ENCODE measurements at places on chromosomes 1 and 21.

DNA sequence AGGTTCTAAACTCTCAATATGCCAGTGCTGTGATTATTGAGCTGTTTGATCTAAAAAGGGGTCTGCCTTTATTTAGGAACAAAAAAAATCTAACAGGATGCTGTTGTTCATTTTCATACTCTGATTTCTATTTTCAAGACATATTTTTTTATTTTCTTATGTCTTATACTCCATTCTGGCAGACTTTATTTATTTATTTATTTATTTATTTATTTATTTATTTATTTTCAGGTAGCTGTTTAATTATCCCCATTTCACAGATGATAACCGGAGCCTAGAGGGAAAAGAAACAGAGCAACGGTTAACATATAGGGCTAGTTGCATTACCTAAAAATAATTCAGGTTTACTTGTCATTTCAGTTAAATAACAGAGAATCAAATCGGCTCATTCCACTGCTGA, 174.4 kb downstream of the CENPF start:
- no peak for DNase-seq

DNA sequence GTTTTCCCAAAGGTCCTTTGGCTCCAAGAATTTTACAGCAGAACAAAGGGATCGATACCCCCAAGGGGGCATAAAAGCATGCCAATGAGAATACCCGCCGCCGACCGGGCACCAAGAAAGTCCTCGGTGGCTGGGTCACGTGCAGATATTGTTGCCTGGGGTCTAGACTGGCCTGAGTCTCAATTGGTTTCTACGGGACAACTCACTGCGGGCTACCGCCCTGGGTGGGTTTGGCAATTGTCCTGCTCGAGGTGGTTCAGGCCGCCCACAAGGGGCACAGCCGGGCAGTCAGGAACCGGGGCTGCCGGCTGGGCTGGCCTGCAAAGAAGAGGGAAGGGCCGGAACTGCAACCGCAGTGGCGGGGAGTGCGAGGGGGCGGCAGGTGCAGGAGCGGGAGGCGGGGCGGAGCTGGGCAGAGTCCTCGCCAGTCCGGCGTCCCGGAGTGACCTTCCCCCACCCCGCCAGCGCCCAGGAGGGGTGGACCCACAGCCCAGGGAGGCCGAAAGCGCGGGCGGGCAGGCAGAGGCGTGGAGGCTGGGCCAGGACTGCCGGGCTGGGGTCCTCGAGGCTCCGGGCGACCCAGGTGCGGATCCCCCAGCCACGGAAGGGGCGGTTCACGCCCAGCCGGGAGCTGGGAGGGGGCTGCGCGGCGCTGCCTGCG, 926 bp upstream of the ATP1B1 start:
- DNase-seq: no peak

- DNase-seq: no peak
Observed at GRCh38 chr21:24163539-24163938, 1443.7 kb downstream of the MRPL39 start.

GRCh38 chr1:11285883-11286734, 13.1 kb downstream of the UBIAD1 start:
- no peak for DNase-seq

DNA sequence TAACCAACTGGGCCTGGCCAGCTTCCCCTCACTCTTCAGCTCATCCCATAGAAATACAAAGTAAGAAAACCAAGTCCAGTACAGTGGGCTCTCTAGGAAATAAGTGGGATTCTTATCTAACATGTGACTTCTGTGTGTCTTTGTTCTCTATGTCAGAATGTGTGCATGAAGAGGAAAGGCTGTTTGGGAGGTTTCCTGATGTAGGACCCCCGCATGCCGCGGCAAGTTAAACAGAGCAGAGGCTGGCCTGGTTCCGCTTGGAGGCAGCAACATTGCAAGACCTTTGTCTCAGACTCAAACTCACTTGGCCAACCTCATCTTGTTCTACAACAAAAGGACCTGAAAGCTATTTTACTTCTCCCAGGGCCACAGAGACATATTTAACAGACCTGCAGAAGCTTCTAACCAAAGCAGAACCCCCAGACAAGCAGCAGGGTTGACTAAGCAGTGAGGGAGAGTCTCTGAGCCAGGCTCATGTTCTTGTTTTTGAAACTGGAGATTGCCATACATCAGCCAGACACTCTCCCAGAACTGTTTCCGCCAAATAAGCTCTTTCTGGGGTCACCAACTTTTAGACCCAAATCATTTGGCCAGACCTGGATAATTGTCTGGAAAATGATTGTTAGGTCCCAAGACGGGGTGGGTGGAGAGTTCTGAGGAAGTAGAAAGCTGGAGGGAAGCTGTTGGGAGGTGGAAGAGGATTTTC, 6.2 kb downstream of the MTARC2 start:
- no peak for DNase-seq

DNA sequence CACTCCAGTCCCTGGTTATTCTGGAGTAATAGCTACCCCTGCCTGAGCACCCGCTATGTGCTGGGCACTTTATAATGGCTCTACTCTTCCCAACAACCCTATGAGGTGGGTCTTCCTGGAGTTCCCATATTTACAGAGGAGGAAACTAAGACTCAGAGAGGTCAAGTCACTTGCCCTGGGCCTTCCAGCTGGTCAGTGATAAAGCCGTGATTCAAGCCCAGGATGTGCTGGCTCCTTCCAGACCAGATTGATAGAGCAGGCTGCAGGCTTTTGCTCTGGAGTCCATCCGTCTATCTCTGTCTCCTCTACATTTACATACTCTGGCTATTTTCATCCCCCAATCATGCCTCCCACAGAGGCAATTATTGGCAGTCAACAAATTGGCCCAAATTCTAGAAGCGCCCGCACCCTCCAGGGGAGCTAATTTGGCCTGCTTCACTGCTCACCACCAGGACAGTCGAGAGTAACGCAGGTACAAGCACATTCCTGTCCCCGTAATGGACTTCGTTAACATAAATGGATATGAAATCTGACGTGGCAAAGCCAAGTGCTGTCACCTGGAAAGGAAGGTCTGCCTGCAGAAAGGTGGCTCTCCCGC, 39.8 kb upstream of the SELENON start:
- DNase-seq: no peak

DNA sequence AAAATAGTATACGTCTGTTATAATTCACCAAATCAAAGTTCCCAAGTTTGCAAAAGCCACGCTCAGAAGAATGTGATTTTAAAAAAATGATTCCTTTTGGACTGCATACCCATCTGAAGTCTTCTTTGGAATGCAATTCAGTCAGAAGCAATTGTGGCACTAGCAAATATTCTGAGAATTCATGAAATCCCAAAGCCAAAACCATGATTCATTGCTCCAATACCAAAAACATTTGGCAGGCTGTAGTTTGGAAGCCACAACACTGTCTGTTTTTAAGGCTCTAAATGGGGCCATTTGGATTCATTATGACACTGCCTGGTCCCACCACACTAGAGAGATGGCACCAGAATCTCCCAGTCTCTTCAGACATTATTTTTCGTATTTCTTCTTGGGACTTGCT, 21.8 kb upstream of the LRRC53 start:
- DNase-seq: no peak

All from NCI-H1048 (cell line).